NCI-H82 (cell line): ENCODE measurements at places on chromosomes 5 and 9.

GRCh38 chr9:98977246-98977714 is 33.6 kb downstream of the COL15A1 start:
- no peak for DNase-seq

DNA sequence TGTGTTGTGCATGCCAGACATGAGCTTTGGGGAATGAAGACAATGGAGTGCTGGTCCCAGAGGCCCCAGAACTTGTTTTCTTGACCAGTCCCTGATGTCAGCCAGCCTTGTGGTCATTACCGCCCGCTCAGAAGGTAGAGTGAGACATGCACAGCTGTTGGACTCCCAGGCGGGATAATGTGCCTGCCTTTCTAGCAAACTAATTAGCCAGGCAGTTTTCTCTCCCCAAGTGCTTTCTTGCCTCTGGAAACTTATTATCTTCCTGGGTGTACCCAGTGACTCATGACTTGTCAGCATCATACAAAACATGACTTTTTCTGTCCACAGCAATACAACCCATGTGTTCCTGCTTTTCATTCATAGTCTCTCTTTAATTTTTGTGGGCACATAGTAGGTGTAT is 131.1 kb downstream of the RMI1 start:
- DNase-seq = no peak

DNA sequence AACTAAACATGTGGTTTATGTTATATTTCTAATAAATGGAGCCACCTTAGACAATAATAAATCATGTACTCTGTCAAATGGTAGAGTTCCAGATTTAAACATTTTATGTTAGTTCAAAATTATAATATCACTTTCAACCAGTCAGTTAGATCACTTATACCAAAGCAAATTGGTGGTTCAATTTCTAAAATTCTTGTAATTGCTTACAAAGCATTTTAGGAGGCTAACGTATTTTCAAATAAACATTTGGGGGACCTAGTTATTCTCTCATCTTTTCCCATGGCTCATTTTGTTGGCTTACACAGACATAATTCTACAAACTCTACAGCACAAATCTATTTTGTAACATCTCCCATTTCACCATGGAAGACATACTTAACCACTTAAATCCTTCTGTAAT is 39.9 kb downstream of the EDIL3 start:
- DNase-seq = peak; percentile 23

GRCh38 chr9:136011703-136012496 is 50.7 kb upstream of the UBAC1 start:
- no peak for DNase-seq
